ENCODE measurements at places on chromosomes 11 and 22.

GRCh38 chr22:48534395-48534958 lies 1293.2 kb downstream of the BRD1 start:
- no peak for DNase-seq

DNA sequence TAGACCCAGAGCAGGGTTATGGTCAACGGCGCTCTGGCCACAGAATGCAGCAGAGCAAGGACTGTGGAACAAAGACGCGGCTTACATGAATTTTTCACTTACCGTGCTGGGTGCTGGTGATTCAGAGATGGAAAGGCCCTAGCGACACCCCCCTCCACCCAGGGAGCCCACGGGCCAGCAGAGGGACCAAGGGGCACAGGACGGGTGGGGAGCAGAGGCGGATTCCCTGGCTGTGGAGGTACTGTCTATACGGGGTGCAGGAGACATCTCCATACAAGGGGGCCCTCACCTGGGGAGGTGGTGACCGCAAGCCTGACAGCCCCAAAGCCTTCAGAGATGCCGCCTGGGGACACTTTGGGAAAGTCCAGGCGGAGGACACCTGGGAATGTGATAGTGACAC lies 1.1 kb upstream of the SEPTIN5 start:
- DNase-seq, result no peak

- no peak for DNase-seq
Measured at GRCh38 chr22:20256551-20257211, 11.4 kb downstream of the RTN4R start.

DNA sequence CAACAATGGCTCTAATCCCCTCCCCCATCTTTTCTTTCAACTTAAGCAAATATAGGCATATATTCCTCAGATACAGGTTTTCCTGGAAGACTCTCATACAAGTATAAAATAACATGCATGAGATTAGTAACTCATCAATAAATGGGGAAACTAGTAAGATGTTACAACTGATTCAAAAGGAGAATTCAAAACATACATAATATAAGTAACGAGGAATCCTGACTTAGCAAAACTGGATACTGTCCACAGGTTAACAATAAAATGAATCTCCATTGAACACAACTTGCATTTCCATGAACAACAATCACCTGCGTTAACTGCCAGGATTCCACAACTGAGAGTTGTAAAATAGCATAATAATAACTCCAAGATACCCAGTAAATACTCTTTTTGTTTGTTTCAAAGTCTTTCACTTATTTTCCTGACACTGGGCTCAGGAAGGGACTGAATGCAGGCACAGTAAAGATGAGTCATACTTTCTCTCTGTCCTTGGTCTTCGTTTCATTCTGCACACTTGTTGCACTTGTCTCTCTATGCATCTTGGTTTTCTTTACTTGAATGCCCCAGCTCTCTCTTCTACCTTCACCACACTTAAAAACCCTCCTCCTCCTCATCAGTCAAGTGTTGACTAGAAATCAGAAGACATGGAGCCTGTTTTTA lies 8.1 kb downstream of the APIP start:
- no peak for DNase-seq

DNA sequence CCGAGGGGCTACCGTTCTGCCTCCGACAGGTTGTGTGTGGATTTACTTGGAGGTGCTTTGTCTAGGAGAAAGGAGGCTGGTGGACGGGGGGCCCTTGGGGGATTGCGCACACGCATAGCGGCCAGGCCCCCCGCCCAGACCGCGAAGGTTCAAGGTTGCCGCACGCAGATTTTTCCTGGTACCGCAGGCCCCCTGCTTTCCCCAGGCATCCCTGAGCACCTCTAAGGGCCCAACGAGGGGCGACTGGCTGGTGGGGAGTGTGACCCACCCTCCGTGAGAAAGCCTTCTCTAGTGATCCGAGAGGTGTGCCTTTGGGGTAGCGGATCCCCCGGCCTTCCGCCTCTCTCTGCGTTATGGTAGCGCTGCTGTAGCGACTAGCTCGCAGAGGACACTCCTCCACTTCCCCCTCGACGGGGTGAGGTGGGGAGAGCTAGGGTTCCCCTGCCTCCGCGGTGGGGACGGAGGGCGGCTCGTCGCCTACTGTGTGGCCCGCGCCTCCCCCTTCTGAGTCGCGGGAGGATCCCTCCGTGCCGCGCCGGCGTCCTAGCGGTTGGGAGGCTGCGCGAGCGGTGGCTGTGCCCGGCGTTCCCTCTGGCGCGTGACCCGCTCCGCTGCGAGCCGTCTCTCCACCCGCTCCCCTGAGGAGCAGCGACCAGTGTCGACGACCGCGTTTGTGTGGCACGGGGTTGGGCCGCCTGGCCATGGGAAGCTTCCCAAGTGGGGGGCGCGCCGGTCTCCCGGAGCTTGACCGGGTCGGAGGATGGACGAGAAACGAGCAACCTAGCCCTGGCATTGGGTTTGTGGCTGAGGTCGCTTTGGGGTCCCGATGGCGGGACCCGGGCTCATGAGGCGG lies 3900.0 kb upstream of the OR11H1 start:
- no peak for DNase-seq

DNA sequence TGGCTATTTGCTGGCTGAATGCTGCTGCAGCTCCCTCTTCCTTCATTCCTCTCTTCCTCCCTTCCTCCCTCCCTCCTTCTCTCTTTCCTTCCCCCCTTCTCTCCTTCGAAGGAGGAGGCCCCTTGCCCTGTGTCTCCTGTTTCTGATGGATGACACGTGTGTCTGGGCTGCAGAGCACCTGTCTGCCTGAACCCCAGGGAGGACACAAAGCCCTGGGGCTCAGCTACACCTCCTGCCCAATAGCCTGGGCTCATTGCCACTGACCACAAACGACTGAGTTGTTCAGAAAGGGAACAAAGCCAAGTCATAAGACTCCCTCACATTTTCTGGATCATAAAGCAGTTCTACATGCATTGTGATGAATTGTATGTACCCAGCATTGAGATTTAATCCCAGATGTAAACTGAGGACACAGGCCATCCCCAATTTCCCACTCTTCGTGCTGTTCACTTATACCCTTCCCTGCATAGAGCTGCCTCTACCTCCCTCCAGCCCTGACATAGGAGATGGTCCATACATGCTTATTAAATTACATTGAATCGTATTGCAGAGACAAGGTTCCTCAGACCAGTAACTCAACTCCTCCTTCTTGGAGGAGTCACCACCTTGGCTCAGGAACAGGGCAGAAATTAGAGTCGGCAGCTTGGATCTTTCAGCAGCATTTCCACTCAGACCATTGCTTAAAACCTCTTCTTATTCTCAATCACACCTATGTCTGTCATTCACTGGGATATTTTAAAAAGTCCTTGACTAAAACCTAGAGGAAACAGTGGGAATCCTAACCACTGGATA lies 1.2 kb downstream of the CSRP3 start:
- DNase-seq, result no peak

DNA sequence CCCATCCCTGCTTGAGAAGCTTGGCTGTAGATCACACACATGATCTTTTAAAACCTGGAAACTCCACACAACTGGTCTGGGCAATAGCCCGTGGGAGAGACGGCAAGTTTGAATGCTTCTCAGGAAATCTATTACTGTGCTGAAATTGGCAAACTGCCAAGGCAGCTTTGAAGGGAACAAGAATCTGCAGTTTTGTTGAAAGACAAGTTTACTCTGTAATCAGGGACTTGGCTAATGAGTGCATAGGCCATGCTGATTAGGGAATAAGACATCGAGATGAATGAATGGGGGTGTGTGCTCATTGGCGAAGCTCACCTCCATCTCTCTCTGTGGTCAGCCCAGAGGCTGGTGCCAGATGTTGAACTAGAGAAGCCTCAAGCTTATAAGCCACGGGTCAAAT lies 218.8 kb downstream of the HIPK3 start:
- no peak for DNase-seq

DNA sequence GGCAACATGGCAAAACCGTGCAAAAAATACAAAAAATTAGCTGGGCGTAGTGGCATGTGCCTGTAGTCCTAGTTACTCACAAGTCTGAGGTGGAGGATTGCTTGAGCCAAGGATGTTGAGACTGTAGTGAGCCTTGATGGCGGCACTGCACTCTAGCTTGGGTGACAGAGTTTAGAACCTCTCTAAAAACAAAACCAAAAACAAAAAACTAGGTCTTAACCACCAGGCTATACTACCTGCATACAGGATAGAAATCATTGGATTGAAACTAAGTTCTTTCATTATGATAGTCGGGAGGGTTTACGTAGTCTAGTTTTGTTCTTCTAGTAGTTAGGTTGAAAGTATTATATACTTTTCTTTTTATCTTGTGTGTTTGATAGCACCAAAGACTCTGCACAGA lies 5.8 kb downstream of the RNF214 start:
- DNase-seq, result no peak

- DNase-seq, result peak; percentile 53
Measured at GRCh38 chr11:116601814-116602636, 170.8 kb downstream of the BUD13 start.

GRCh38 chr11:78646564-78647185 lies 72.0 kb upstream of the NARS2 start:
- DNase-seq, result peak; percentile 50

DNA sequence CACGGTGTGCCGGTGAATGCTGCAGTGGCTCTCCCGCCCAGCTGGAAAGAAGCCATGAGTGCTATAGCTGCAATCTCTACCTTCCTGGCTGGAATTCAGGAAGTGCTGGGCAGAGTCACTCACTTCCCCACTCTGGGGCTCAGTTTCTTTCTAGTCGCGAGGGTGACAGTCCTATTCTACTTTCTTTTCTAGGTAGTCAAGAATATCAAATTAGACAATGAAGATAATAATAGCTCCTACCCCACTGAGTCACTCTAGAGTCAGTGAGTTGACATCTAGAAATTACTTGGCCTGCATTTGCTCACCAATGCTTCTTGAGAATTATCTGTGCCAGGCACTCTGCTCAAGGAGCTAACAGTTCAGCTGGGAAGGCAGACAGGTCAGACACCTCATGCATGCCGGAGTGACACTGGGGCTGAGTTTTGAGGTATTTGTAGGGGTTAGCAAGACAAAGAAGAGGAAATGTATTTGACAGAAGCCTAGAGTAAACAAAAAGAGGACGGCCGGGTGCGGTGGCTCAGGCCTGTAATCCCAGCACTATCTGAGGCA lies 3.2 kb downstream of the CENPM start:
- no peak for DNase-seq

DNA sequence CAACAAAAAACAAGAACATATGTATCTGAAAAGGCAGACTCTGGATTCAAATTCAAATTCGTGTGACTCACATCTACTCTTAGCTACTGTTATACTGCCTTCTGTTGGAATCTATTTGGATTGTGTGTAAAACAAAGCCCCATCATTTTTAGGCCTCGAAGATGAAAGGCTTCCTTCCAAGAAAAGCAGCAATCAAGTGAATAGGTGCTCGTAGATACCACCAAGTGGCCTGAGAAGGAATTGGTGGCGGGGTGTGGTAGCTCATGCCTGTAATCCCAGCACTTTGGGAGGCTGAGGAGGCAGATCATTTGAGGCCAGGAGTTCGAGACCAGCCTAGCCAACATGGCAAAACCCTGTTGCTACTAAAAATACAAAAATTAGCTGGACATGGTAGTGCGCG lies 4.2 kb downstream of the GRAMD1B start:
- DNase-seq, result peak; percentile 60

GRCh38 chr11:16356057-16356760 lies at the start of gene SOX6:
TSS of gene SOX6 (minus strand) at chr11:16356546. CDS start at chr11:16341248, 15,298 bp downstream.
- DNase-seq, result no peak

DNA sequence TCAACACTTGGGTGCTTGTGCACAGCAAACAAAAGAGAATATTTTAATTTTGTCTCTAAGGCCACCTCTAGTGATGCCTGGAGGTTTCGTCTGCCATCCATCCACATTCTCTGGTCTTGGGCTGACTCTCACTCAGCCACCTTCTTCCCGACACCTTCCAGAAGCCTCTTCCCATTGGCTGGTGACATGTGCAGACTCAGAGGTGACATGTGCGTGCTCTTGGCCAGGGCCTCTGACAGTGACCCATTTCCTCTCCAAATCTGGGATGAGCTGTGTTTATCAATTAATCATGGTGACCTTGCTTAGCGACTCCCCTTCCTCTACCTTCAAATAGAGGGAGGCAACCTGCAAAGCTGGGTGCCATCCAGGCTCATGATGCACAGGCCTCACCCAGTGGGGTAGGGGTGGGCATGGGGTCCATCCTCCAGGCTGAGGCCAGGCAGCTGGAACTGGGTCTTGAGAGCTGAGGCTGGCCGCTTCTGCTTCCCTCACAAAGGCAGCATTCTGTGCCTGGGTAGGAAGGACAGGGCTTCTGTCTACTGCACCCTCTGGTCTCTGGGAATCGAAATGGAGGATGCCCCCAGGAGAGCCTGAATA lies 91.8 kb downstream of the DHCR7 start:
- no peak for DNase-seq

- DNase-seq, result no peak
Measured at GRCh38 chr22:49192180-49192856, 635.4 kb downstream of the BRD1 start.

DNA sequence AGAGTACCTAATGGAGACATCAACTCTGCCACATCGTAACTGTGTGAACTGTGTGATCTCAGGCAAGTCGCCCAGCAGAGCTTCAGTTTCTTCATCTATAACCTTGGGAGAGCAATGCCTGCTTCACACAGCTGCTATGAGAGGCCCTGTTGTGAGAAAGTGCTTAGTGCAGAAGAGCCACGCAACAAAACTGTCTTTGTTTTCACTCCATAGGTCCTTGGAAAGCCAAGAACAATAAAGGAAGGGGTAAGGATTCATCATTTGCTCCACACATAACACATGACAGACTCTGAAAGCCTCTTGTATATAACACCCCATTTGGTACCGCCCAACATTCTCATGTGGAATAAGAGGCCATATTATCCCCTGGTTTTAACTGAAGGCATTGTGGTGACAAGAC lies 231.9 kb upstream of the ISX start:
- no peak for DNase-seq

- DNase-seq, result no peak
Measured at GRCh38 chr11:109845437-109845836, 247.8 kb upstream of the ZC3H12C start.

DNA sequence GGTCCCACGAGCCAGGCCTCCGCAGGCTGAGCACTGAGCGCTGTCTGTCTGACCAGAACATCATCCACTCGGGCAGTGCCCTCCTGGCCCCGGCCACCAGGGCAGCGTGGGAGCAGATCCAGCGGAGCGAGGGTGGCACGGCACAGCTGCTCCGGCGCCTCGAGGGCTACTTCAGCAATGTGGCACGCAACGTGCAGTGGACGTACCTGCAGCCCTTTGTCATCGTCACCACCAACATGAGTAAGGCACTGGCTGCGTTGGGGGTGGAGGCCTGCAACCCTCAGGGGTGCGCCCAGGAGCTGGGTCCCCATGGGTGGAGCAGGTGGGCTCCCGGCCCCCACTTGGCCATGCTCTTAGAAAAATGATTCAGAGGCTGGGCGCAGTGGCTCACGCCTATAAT lies 49.7 kb upstream of the PRODH start:
- DNase-seq, result no peak

DNA sequence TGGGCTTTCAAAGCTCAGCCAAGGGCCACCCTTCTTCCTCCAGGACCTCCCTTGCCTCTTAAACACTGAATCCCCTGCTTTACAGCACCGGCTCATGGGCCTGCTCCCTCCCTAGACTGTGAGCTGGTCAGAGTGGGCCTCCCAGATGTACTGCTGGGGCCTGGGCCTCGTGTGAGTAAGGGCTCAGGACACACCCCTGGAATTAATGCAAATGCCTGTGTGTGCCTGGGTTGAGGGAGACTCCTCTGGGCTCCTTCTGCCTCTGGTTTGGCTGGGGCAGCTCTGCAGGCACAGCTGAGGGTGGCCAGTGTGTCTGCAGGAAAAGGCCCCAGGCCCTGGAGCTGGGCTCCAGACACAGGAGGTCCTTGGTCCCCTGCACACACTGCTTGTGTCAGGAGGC lies 24.2 kb downstream of the ALX4 start:
- DNase-seq, result no peak
